ENCODE measurements at places on chromosomes 3 and 15.

DNA sequence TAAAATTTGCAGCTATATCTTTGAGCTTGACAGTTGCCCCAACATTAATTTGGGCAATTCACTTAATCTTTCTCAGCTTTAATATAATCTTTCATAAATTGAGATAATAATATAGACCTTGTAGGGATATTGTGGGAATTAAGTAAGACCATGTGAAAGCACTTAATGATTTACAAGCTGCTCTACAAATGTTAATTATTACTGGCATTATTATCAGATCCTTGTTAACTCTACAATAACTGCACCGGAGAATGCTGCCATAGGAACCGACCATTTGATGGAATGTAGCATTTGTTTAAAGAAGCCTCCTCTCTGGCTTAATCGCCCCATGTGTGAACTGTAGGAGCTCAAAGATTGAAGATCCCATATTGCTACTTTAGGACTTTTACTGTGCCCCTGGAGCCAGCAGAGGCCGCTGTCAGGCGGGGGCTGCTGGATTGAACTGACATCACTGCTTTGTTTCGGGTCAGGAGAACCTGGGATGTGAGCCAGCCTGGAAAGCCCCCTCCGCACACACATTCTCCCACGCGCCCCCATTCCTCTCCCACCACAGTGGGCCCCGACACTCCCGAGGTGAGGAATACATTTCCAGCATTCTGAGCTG lies 154.2 kb upstream of the TNIK start:
- peak; percentile 5 for DNase-seq

DNA sequence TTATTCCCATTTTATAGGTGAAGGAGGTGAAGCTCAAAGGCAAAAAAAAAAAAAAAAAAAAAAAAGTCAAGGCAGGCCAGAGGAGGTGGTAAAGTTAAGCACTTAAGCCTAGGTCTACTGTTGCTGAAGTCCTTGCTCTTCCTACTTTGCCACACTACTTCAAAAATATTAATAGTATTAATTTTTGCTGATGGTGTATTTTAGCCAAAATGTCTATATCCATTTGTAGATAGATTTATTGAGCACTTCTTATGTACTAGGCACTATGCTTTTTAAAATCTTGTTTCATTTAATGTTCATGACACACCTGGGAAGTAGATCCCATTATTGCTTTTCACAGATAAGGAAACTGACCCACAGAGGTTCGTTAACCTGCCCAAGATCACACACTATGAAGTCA lies 247.1 kb upstream of the P2RY1 start:
- DNase-seq, result no peak

- DNase-seq, result no peak
Observed at GRCh38 chr3:161117646-161118045, 12.5 kb upstream of the B3GALNT1 start.

GRCh38 chr15:38373016-38373415 lies 80.9 kb upstream of the FAM98B start:
- no peak for DNase-seq

DNA sequence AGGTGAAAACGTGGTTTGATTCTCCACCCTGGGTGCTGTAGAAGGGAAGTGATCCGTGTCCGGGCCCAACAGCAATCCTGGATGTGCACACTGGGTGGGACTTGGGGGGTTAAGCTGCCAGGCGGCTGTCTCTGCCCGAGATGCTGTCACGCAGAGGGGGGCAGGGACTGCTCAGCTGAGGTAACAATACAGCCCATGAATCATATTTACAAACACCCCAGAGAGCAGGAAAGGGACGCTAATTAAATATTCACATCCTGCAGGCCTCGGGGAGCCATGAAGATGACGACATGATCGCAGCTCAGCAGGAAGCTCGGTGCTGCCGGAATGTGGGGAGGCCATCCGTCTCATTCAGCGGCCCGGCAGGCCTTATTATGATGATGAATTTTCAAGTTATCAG lies 17.9 kb upstream of the CRABP1 start:
- DNase-seq, result no peak

DNA sequence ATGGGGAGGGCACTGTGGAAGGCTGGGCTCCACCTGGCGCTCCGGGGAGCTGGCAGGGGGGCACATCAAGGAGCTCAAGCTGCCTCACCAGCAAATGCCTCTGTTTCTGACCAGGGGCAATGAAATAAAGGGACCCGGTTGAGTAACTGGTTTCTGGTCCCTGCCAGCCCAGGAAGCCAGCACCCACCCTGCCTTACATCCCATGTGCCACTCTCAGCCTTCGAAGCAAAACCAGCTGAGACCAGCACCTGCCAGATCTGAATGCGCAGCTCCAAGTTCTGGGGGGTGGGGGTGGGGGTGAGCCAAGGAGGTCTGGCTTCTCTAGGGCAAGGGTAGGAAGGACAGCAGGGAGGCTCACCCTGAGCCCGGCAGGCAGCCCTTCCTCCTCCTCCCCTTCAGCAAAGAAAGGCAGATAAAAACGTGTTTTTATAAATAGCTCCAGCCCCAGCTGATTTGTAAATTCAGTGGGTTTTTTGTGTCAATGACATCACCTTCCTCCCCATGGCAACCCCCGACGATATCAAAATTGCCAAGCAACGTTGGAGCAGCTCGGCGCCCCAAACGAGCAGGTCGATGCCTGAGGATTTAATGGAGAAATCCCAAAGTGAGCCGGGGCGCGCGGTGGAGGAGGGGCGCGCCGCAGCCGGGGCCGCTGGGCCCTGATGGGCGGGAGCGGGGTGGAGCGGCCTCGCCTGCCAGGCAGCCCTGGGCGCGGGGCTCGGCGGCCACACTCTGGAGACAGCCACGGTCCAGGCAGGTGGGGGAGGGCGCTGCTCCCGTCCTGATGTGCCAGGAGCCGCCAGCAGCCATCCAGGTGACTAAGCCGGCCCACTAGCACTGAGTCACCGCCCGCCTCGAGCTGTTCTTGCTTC lies at the start of gene PAK6:
Gene PAK6, plus strand, starts transcription at position 532 of the 872 bp plus-strand sequence. CDS start 25,723 bp downstream, outside the sequence.
- peak; percentile 33 for DNase-seq

DNA sequence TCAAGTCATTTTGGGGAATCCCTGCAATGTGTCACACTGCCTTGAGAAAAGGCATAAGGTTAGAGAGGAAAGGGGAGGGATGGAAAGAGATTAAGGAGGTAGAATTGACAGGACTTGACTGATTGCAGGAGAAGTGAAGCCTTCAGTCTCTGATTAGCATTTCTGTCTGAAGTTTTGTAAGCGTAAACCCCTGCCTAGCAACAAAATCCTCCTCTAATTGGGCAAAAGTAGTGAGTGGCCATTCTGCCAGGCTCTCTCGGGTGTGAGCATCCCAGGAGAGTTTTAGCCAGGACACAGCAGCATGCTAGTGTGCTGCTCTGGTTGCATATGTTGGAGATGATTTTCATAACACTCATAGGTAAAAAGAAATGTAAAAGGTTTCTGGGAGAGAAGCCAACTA lies 117.0 kb upstream of the MRPL3 start:
- DNase-seq, result no peak

DNA sequence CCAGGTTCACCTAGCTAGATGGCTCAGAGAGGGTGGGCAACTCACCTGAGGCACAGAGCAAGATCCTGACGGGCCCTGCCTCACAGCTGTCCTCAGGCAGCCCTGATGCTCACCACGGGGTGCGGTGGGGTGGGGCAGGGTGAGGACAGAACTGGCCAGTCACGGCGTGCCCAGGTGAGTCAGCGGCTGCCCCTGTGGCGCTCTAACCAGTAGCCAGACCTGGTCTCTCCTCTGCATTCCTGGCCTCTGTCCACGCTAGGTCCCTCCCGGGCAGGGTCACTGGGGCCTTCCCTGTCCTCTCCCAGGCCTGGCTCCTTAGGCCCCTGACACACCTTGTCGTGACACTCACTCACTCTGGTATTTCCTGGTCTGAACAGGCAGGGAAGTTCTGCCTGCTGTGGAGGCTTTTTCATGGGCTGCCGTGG lies 901 bp downstream of the ALS2CL start:
- DNase-seq, result no peak

All from suppressor macrophage treated with lipopolysaccharide for 4 hours (primary cell).